Pancreas (tissue), 10 donors: ENCODE measurements at places on chromosomes 6 and 20.

GRCh38 chr6:69285054-69285453 is 511.8 kb downstream of the LMBRD1 start:
- H3K4me1 ChIP-seq = no peaks in the 10 kb centered on the region
- H3K36me3 ChIP-seq = no peaks in the 10 kb centered on the region
- H3K4me3 ChIP-seq = no peak overlapping the region
- H3K27me3 ChIP-seq = no peaks in the 10 kb centered on the region
- DNase-seq = no peak
- no peak overlapping the region for H3K27ac ChIP-seq

DNA sequence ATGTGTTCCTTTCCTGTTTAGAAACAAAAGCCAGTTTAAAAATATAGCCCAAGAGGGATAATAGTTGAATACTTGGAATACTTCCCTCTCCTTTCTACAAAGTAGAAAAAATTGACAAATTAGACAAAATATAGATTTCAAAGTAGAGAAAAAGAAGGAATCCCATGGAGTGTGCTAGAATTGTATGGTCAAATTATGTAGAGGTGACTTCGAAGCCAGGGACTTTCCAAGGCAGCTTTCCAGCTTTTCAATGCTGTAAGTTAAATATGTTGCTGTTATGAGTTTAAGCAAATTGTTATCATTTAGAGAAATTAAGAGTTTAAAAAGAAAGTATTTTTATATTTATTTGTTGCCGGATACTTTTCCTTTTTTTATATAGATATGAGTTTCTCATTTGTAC is 415.5 kb upstream of the OPRM1 start:
- no peak overlapping the region for H3K4me3 ChIP-seq
- no peaks in the 10 kb centered on the region for H3K27me3 ChIP-seq
- DNase-seq = no peak
- peaks cover 4% of the 10 kb centered on the region for H3K4me1 ChIP-seq
- no peak overlapping the region for H3K27ac ChIP-seq
- H3K36me3 ChIP-seq = no peaks in the 10 kb centered on the region

DNA sequence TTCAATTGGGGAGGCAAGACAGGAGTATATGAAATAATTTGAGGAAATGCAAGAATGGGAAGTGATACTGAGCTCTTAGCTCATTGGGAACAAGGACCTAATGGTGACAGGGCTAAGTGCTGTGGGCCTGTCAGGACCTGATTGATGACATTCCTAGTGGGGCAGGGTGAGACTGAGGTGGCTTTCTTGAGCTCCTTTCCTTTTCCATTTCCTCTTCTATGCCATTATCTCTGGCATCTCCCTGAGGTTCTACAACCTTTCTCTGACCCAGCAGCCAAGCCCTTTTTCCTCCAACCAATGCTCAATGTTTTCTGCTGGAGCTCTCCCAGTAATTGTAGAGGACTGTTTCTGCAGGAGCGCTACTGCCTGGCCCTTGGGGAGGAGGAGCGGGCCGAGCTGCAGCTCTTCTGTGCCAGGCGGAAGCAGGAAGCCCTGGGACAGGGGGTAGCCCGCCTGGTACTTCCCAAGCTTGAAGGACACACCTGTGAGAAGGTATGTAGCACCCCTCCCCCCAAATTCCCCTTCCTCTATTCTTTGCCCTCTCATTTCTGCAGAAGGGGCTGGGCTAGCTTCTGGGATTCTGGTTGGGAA is 2.8 kb upstream of the TOMM6 start:
- H3K27me3 ChIP-seq = no peaks in the 10 kb centered on the region
- no peak overlapping the region for H3K4me3 ChIP-seq
- peaks cover 14% of the 10 kb centered on the region for H3K4me1 ChIP-seq

- no peaks in the 10 kb centered on the region for H3K36me3 ChIP-seq
- H3K27ac ChIP-seq = no peak overlapping the region
- no peak overlapping the region for H3K4me3 ChIP-seq
- no peaks in the 10 kb centered on the region for H3K27me3 ChIP-seq
- DNase-seq = no peak
Observed at GRCh38 chr20:62564456-62565245, 77.7 kb upstream of the SLCO4A1 start.

- H3K27me3 ChIP-seq = no peaks in the 10 kb centered on the region
- H3K4me1 ChIP-seq = peaks cover 12% of the 10 kb centered on the region
- H3K4me3 ChIP-seq = no peak overlapping the region
- no peak for DNase-seq
- H3K27ac ChIP-seq = no peak overlapping the region
- no peaks in the 10 kb centered on the region for H3K36me3 ChIP-seq
Observed at GRCh38 chr6:31579546-31580437, 2.4 kb downstream of the LTB start.

GRCh38 chr6:29887819-29888776 is 54.2 kb upstream of the HLA-A start:
- H3K4me1 ChIP-seq = no peaks in the 10 kb centered on the region
- peak overlapping the region; percentile 71 for H3K27ac ChIP-seq
- no peaks in the 10 kb centered on the region for H3K27me3 ChIP-seq
- H3K36me3 ChIP-seq = no peaks in the 10 kb centered on the region
- H3K4me3 ChIP-seq = peak overlapping the region; percentile 42

GRCh38 chr20:15836634-15837033 is 736.6 kb downstream of the KIF16B start:
- no peak for DNase-seq
- no peaks in the 10 kb centered on the region for H3K4me1 ChIP-seq
- no peak overlapping the region for H3K27ac ChIP-seq
- no peaks in the 10 kb centered on the region for H3K27me3 ChIP-seq

- no peaks in the 10 kb centered on the region for H3K27me3 ChIP-seq
- no peak overlapping the region for H3K4me3 ChIP-seq
- H3K27ac ChIP-seq = no peak overlapping the region
- DNase-seq = no peak
- no peaks in the 10 kb centered on the region for H3K4me1 ChIP-seq
- no peaks in the 10 kb centered on the region for H3K36me3 ChIP-seq
Observed at GRCh38 chr6:97095311-97095850, 170.9 kb downstream of the KLHL32 start.

DNA sequence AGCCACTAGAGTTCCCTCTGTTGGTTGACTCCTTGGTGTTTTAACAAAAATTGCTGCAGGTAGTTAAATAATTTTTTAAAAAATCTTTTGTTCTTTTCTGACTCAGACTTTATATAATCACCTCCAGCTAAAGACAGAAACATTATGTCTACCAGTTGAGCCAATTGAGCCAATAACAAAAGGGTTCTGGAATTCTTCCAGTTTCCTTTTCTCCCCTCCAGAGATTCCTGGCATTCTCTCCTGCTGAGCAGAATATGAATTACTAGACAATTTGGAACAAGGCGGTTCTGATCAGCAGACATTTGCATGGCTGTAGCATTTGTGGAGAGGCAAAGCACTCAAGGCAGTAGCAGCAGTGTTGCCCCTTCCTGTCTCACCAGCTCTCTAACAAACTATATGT is 144.0 kb upstream of the SLC35B3 start:
- no peaks in the 10 kb centered on the region for H3K27me3 ChIP-seq
- H3K4me3 ChIP-seq = no peak overlapping the region
- no peaks in the 10 kb centered on the region for H3K36me3 ChIP-seq
- H3K4me1 ChIP-seq = no peaks in the 10 kb centered on the region
- no peak for DNase-seq

DNA sequence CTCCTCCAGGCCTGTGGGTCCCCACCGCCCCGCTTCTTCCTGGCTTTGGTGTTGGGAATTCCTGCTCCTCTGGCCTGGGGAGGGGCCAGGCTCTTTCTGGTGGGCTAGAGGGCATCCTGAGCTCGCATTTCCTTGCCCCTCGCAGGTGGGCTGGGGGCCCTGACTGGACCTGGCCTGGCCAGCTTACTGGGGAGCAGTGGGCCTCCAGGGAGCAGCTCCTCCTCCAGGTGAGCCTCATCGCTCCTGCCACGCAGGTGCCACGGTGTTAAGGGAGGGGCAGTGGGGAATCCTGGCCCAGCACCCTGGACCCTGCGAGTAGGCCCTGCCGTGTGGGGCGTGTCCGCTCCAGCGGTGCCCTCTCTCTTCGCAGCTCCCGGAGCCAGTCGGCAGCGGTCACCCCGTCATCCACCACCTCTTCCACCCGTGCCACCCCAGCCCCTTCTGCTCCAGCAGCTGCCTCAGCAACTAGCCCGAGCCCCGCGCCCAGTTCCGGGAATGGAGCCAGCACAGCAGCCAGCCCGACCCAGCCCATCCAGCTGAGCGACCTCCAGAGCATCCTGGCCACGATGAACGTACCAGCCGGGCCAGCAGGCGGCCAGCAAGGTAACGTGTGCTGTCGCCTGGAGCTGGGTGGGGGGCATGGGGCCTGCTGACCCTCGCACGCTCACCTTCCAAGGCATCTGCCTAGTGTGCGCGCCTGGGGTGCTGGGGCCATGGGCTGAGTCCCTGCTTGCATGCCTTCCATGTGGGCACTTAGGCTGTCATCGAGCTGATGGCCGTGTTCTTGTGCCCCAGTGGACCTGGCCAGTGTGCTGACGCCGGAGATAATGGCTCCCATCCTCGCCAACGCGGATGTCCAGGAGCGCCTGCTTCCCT is 4.7 kb downstream of the ADRM1 start:
- peaks cover 8% of the 10 kb centered on the region for H3K4me1 ChIP-seq
- H3K36me3 ChIP-seq = peaks cover 25% of the 10 kb centered on the region
- no peak overlapping the region for H3K4me3 ChIP-seq
- no peaks in the 10 kb centered on the region for H3K27me3 ChIP-seq

DNA sequence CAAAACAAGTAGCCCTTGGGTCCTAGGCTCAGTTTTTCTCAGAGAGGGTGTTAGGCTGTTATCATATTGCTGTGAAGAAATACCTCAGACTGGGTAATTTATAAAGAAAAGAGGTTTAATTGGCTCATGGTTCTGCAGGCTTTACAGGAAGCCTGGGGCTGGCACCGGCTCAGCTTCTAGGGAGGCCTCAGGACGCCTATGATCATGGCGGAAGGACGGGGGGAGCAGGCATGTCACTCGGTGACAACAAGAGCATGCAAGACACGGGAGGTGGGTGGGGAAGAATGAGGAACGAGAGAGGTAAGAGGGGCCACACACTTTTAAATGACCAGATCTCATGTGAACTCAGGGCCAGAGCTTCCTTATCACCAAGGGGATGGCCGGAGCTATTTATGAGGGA is 26.9 kb downstream of the CDH26 start:
- H3K4me3 ChIP-seq = no peak overlapping the region
- no peaks in the 10 kb centered on the region for H3K36me3 ChIP-seq
- DNase-seq = no peak

DNA sequence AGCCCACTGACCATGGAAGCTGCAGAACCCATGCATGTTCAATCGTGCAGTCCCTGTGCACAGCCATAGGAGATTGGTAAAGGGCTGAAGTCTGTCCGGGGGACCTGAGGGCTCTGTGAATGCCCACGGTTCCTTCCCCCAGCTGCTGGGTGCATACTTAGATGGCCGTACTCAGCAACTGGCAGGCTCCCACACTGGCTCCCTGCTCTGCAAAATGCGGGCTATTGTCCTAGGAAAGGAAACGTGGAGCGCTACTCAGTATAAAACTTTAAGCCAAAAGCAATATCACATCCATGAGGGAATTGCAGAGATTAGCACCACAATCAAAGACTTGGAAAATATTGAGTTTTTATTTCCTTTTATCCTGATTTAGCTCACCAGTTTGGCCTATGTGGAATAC is 202.0 kb downstream of the WDR27 start:
- H3K36me3 ChIP-seq = no peaks in the 10 kb centered on the region
- H3K4me1 ChIP-seq = no peaks in the 10 kb centered on the region
- DNase-seq = no peak
- no peaks in the 10 kb centered on the region for H3K27me3 ChIP-seq

DNA sequence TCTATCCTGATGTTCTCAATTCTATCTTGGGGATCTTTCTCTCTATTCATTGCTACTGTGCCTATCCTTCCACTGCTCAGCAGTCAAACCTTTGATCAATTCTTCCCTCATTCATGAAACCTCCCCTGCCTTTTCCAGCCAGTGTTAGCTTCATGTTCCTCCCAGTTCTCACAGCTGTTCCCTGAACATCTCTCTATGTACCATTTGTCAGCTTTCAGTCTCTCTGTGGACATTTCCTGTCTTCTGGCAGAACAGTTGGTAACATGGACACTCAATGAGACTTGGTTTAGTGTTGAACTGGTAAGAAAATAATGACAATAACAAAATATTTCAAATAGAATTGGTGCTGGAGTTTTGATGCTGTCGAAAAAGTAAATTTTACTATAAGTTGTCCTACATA is 26.2 kb downstream of the SPTLC3 start:
- H3K36me3 ChIP-seq = no peaks in the 10 kb centered on the region
- peaks cover 10% of the 10 kb centered on the region for H3K4me1 ChIP-seq
- H3K27ac ChIP-seq = no peak overlapping the region
- no peak overlapping the region for H3K4me3 ChIP-seq

GRCh38 chr6:111503660-111504059 is 20.6 kb upstream of the REV3L start:
- no peak overlapping the region for H3K27ac ChIP-seq
- no peaks in the 10 kb centered on the region for H3K4me1 ChIP-seq
- H3K27me3 ChIP-seq = no peaks in the 10 kb centered on the region
- H3K4me3 ChIP-seq = no peak overlapping the region
- no peaks in the 10 kb centered on the region for H3K36me3 ChIP-seq
- DNase-seq = no peak

DNA sequence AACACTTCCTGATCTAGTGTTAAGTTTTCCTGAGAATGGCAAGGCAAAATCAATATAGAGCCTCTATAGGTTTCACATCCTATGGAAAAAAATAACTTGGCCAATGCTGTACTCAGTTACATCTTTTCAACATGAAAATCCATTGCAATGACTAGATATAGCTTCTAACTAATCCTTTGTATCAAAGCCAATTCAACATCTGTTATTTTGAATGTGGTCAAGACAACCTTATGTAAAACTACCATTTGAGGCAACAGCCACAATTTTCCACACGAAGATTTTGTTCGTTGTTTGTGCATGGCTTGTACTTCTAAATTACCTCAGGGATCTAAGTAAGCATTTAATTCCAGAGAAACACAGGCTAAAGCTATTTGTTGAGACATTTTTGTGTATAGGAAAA is 637.8 kb upstream of the EYS start:
- H3K27me3 ChIP-seq = no peaks in the 10 kb centered on the region
- H3K27ac ChIP-seq = no peak overlapping the region
- no peaks in the 10 kb centered on the region for H3K36me3 ChIP-seq

DNA sequence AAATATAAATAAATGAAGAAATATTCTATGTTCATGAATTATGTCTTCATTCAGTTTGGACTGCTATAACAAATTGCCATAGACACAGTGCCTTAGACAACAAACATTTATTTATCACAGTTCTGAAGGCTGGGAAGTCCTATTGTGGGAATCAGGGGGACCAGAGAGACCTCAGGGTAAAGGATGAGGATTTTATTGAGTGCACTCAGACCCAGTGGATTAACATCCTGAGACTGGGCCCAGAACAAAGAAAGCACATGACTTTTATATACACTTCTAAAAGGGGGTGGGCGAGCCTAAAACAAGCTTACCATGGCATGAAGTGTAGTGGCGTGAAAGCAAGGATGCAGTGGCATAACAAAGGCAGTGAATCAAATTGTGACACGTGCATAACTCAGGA is 26.9 kb upstream of the CBLN4 start:
- H3K27me3 ChIP-seq = no peaks in the 10 kb centered on the region
- no peaks in the 10 kb centered on the region for H3K4me1 ChIP-seq
- no peak overlapping the region for H3K27ac ChIP-seq
- no peak overlapping the region for H3K4me3 ChIP-seq

DNA sequence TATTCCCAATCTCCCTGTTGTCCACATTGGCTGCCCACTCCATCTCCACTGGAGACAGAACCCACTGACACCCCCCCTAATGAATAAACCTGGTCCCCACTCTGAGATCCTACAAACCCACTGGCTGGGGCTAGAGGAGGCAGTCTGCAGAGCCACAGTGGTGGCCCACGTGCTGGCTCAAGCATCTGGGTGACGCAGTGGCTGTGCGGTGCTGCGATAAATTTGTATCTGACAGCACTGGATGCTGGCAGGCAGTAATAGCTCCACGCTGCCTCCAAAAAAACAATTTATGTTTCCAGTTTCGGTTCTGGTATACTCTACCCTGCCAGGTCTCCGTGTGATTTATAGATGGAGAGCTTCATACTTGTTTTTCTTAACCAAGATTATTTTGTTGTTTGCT is 87.1 kb upstream of the SYNDIG1 start:
- no peak for DNase-seq
- no peaks in the 10 kb centered on the region for H3K4me1 ChIP-seq
- H3K27me3 ChIP-seq = no peaks in the 10 kb centered on the region
